ENCODE measurements at places on chromosomes 7 and 10.

- DNase-seq, result no peak
Measured at GRCh38 chr7:26688936-26689506, 175.4 kb downstream of the SKAP2 start.

GRCh38 chr7:85510287-85510686, 323.4 kb upstream of the SEMA3D start:
- no peak for DNase-seq

DNA sequence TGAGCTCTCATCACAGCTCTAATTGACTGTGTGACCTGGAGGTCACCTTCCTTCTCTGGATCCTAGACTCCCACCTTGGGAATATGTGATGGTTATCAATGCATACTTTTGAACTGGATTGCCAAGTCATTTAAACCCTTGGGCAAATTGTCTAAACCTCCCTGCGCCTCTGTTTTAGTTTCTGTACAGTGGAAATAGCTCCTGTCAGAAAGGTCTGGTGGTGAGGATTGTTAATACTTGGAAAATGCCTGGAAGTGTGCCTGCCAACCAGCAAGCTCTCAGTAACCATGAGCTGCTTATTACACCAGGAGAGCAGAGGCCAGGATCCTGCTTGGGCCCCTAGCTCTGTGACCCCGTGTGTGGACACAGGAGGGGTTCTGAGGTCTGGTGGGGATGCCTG, 108.7 kb upstream of the PPIF start:
- no peak for DNase-seq

- DNase-seq, result no peak
Measured at GRCh38 chr10:78194050-78194449, 160.4 kb downstream of the RPS24 start.

GRCh38 chr7:93945756-93946535, 24.4 kb downstream of the GNG11 start:
- DNase-seq, result no peak

- no peak for DNase-seq
Measured at GRCh38 chr7:44224974-44225565, 24.3 kb downstream of the YKT6 start.
